Stimulated activated CD4-positive, alpha-beta T cell treated with anti-CD3 and anti-CD28 coated beads, Interleukin-15, amount 100 ng/mL, for 48 hours (primary cell): ENCODE measurements at places on chromosomes 12 and 14.

DNA sequence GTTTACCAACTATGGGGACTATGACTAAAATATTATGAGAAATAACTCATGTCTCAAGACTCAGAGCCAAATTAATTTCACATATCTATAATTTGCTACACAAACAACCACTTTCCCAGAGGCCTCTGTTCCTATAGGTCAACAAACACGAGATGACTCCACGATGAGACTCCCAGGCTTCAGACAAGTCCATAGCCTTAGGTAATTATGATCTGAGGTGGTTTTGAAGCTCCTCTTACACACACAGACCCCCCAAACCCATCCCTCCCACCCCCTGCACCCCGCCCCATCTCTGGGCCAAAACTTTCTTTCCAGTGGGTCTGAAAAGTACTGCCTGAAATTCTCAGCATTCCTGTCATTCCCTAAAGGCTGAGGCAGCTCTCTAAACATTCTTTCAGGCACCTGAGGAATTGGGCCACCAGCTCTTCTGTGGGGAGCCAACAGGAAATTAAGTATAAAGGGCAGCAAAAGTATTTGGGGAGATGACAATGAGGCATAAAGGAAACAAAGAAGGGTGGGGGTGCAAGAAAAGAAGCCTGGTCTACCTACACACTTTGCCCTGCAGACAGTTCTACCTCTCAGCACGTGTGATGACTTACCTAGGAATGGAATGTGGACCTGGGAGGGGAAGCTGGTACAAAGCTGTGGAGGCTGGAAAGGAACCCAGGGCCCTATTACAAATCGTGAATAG is 143.6 kb downstream of the PAWR start:
- DNase-seq: no peak

DNA sequence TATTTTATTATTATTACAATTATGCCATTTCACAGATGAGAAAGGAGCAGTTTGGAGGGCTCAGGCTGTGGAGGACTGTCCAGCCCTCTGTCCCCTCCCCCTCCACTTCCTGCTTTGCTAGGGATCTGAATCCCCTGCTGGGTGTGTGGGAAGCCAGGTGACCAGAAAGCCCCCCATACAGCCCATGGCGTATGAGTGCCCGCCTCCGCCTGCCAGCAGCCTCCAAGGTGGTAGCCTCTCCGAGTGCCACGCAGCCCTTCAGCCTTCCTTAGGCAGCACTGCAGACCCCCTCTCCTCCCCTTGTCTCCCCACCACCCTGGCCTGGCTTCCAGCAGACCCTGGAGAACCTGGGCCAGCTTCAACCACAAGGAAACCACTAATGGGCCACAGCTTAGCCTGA is 12.6 kb downstream of the DTX1 start:
- no peak for DNase-seq

DNA sequence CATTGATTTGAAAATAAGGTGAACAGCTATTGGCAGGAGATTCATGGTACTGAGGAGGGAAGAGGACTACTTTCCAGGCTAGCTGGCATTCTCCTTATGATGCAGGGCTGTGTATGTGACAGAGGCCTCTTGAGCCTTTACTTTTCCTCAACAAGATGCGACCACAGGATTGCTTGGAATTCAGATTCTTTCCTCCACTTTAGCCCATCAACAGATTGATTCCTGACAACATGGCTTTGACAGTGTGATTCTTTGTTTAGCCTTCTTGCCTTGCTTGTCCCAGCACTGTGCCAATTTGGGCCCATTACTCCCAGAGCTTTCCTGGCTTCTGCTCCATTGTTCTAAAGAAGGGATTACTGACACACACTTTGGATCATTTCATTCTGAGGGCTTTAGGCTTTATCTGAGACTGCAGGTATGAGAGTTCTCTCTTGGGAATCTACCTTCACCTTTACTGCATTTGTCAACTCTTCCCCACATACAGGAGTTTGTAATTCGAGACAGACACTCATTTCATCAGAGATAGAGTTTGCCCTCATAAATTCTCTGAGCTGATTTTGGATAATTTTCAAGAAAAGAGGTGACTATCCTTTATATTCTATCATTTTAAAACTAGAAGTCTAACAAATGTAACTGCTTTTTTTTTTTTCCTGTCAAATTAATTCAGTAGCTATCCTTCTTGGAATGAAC is 206.4 kb upstream of the GZMB start:
- no peak for DNase-seq

DNA sequence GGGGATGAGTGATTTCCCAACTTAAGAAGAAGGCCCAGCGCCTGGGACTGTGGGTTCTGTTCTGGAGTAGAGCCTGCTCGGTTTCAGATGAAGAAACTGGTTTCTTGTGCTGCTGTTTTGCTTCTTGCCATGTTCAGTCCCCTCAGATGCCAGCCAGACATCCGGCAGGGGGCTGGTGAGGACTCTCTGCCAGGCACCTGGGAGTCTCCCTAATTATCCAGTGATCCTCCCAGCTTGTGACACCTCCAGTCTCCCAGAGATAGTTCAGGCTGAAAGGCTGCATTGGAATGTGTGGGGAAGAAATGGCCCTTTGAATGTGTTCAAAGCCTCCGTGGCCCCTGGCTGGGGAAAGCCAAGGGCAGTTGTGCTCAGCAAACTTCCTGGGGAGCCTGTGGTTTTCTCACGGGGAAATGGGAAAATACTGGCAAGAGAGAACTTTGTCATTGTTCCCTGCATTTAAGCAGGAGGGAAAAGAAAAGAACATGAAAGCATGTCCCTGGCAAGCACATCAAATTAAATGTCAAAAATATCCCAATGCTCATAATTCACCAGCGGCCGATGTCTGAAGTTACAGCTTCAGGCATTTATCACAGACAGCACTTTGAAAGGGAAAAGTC is 8.5 kb upstream of the SERPINA12 start:
- DNase-seq: no peak

DNA sequence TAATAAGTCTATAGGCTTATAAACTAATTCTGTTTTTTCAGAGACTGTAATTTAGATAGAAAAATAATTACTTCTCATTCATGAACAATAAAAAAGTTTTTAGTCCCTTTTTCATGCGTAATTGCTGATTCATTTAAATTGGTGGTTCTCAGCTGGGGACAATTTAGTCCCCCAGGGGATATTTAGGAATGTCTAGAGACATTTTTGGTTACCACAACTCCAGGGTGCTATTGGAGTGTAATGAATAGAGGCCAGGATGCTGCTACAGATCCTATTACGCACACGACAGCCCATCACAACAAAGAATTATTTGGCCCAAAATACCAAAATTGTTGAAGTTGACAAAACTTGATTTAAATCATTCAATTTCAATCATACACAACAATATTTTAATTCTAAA is 22.8 kb upstream of the VCPKMT start:
- DNase-seq: no peak

GRCh38 chr12:96099421-96099820 is 64.0 kb upstream of the LTA4H start:
- no peak for DNase-seq

- no peak for DNase-seq
Measured at GRCh38 chr14:104794631-104794992, 936 bp downstream of the AKT1 start.

- DNase-seq: no peak
Measured at GRCh38 chr14:47730296-47730695, 54.9 kb upstream of the MDGA2 start.
